ENCODE measurements at places on chromosomes 4 and X.

GRCh38 chr4:78342125-78342524 is 209.4 kb upstream of the ANXA3 start:
- no peak for DNase-seq

- no peak for DNase-seq
Observed at GRCh38 chr4:184843984-184844554, 18.3 kb upstream of the ACSL1 start.

GRCh38 chrX:23732704-23733103 is 10.4 kb downstream of the ACOT9 start:
- no peak for DNase-seq

- no peak for DNase-seq
Observed at GRCh38 chr4:75634281-75634680, 4.0 kb upstream of the CDKL2 start.

Data from NCI-H187 (cell line).